Fibroblast of lung (primary cell): ENCODE measurements at places on chromosomes 16 and 17.

GRCh38 chr17:5027299-5027698 is 7.9 kb downstream of the SLC52A1 start:
- H3K36me3 ChIP-seq: peaks cover 5% of the 10 kb centered on the region
- H3K27me3 ChIP-seq: no peaks in the 10 kb centered on the region
- DNase-seq: no peak
- H3K4me3 ChIP-seq: no peak overlapping the region
- no peak overlapping the region for H3K27ac ChIP-seq

GRCh38 chr17:8125947-8126490 is 2.1 kb upstream of the HES7 start:
- peaks cover 5% of the 10 kb centered on the region for H3K4me1 ChIP-seq
- peak overlapping the region; percentile 90 for H3K4me3 ChIP-seq
- H3K27me3 ChIP-seq: no peaks in the 10 kb centered on the region
- peak; percentile 34 for DNase-seq
- H3K36me3 ChIP-seq: no peaks in the 10 kb centered on the region

- peaks cover 25% of the 10 kb centered on the region for H3K36me3 ChIP-seq
- no peaks in the 10 kb centered on the region for H3K27me3 ChIP-seq
- no peak overlapping the region for H3K27ac ChIP-seq
- peaks cover 35% of the 10 kb centered on the region for H3K4me1 ChIP-seq
- no peak overlapping the region for H3K4me3 ChIP-seq
Measured at GRCh38 chr17:42403150-42403549, 14.9 kb upstream of the STAT3 start.

GRCh38 chr17:1972487-1973160 is 52.5 kb downstream of the RTN4RL1 start:
- no peak for DNase-seq
- no peaks in the 10 kb centered on the region for H3K36me3 ChIP-seq
- no peak overlapping the region for H3K27ac ChIP-seq
- no peak overlapping the region for H3K4me3 ChIP-seq
- peaks cover 18% of the 10 kb centered on the region for H3K27me3 ChIP-seq

DNA sequence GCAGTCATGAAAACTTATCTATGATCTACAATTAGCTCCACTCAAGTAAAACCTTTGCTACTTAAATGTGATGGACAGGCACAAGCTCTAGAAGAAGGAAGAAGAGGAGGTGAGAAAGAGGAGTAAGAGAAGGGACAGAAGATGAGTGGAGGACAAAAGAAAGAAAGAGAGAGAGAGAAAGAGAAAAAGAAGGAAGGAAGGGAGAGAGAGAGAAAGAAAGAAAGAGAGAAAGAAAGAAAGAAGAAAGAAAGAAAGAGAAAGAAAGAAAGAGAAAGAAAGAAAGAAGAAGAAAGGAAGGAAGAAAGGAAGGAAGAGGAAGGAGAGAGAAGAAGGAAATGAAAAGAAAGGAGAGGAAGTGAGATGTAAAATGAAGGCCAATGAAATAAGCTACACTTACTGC is 2.2 kb upstream of the KRTAP9-3 start:
- H3K4me3 ChIP-seq: no peak overlapping the region
- H3K27ac ChIP-seq: no peak overlapping the region
- DNase-seq: no peak
- no peaks in the 10 kb centered on the region for H3K27me3 ChIP-seq
- no peaks in the 10 kb centered on the region for H3K4me1 ChIP-seq

- no peaks in the 10 kb centered on the region for H3K36me3 ChIP-seq
- H3K4me3 ChIP-seq: no peak overlapping the region
- peaks cover 9% of the 10 kb centered on the region for H3K4me1 ChIP-seq
- H3K27ac ChIP-seq: no peak overlapping the region
- peaks cover 28% of the 10 kb centered on the region for H3K27me3 ChIP-seq
Measured at GRCh38 chr17:38420518-38420917, 7.7 kb upstream of the ARHGAP23 start.

- H3K4me1 ChIP-seq: peaks cover 28% of the 10 kb centered on the region
- H3K27ac ChIP-seq: no peak overlapping the region
- H3K36me3 ChIP-seq: no peaks in the 10 kb centered on the region
- no peak for DNase-seq
- H3K27me3 ChIP-seq: no peaks in the 10 kb centered on the region
Measured at GRCh38 chr17:83200751-83201150, 121.3 kb downstream of the METRNL start.

- no peaks in the 10 kb centered on the region for H3K27me3 ChIP-seq
- H3K36me3 ChIP-seq: no peaks in the 10 kb centered on the region
- no peak overlapping the region for H3K4me3 ChIP-seq
- H3K4me1 ChIP-seq: no peaks in the 10 kb centered on the region
Measured at GRCh38 chr17:65457183-65457582, 104.3 kb downstream of the AXIN2 start.

DNA sequence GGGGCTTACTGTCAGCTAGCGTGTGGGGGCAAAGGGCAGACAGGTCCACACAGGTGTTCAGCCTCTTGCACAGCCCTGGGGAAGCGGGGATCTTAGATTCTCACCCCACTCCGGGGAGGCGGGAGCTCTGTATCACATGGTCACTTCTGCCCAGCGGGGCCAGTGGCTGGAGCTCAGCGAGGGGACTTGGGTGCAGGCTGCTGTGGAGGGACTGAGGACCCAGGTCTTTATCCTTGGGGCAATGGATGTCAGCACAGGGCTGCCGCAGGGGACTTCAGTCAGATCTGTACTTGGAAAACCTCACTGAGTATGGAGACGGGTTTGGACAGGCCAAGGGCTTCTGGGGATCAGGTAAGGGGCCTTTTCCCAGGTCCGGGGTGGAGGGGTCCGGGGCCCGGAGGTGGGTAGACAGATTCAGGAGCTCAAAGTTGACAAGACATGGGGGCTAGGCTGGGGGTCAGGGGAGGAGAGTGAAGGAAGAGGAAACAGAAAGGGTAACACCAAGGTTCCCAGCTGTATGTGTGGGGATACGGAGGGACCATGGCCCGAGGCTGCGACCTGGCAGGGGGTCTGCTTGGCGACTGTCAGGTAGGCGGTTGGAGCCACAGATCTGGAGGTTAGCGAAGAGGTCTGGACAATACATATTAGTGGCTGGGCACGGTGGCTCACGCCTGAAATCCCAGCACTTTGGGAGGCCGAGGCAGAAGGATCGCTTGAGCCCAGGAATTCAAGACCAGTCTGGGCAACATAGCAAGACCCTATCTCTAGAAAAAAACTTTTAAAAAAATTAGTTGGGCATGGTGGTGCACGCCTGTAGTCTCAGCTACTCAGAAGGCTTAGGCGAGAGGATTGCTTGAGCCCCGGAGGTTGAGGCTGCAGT is 15.1 kb upstream of the BAIAP2 start:
- DNase-seq: no peak
- H3K27me3 ChIP-seq: no peaks in the 10 kb centered on the region
- no peak overlapping the region for H3K4me3 ChIP-seq
- H3K36me3 ChIP-seq: no peaks in the 10 kb centered on the region

DNA sequence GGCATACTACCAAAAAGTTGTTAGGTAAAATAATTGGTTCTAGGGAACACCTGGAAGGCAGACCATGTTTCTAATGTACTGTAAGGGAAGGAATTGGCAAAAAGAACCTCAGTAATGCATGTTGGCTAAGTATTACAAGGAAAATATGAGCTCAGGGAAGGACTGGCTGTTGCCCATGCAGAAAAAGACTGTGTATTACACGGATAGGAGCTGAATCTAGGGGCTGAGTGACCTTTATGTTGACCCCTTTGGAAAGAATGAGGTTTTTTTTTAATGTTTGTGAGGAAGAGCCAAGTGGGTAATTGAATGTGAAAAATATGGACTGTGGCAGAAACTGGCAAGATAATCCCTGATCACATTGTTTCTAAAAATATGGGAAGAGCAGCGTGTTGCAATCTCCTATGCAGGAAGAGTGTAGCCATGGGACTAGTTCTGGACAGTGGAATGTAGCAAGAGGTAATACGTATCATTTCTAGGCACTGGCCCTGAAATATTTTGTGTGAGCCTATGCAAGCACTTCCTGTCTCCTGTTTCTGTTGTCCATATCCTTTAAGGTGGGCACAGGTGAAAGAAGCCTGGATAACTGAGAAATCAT is 95.1 kb upstream of the CNTNAP4 start:
- no peaks in the 10 kb centered on the region for H3K27me3 ChIP-seq
- H3K36me3 ChIP-seq: no peaks in the 10 kb centered on the region
- no peaks in the 10 kb centered on the region for H3K4me1 ChIP-seq
- no peak for DNase-seq
- no peak overlapping the region for H3K4me3 ChIP-seq
- H3K27ac ChIP-seq: no peak overlapping the region

DNA sequence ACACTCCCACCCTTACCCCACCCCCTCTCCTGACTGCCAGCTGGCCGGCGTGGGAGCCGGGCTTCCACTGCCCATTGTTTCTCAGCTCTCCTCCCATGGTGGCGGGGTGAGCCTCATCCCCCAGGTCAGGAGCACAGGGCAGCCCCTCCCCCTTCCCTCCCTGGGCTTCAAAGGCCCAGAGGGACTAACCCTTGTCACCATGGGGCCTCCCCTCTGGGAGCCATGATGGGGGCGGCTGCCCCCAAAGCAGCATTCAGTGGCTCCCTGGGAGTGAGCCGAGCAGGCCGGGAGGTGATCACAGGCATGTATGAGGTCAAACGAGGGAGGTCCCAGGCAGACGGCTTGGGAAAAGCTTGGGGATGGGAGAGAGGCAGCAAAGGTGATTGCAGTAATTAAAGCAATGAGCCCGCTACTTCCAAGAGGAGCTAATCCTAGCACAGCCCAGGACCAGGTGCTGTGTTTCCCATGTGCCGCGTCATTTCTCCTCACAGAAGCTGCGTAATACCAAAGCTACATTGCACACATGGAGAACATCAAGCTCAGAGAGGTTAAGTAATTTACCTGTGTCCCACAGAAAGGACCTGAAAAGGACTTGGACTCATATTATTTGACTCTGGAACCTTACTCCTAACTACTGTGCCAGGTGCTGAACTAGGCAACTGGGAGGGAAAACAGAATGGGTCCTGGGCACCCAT is 24.5 kb downstream of the CDK5RAP3 start:
- H3K4me3 ChIP-seq: no peak overlapping the region
- H3K4me1 ChIP-seq: peaks cover 2% of the 10 kb centered on the region

GRCh38 chr16:23320693-23321092 is 18.6 kb downstream of the SCNN1B start:
- no peaks in the 10 kb centered on the region for H3K27me3 ChIP-seq
- H3K4me1 ChIP-seq: no peaks in the 10 kb centered on the region
- DNase-seq: no peak
- H3K4me3 ChIP-seq: no peak overlapping the region
- H3K27ac ChIP-seq: no peak overlapping the region

- H3K27ac ChIP-seq: no peak overlapping the region
- H3K36me3 ChIP-seq: no peaks in the 10 kb centered on the region
- no peak for DNase-seq
- no peak overlapping the region for H3K4me3 ChIP-seq
- H3K4me1 ChIP-seq: peaks cover 4% of the 10 kb centered on the region
Measured at GRCh38 chr17:59327121-59327980, 4.1 kb upstream of the YPEL2 start.

GRCh38 chr16:70298988-70299938 is at the start of gene DDX19B:
Gene DDX19B, plus strand, starts transcription at chr16:70299186. Its CDS starts 112 bp downstream, at chr16:70299298.
- no peaks in the 10 kb centered on the region for H3K36me3 ChIP-seq
- no peaks in the 10 kb centered on the region for H3K27me3 ChIP-seq
- H3K4me3 ChIP-seq: peak within 1 kb of the TSS; percentile 94
- DNase-seq: peak; percentile 72
- peaks cover 4% of the 10 kb centered on the region for H3K4me1 ChIP-seq

DNA sequence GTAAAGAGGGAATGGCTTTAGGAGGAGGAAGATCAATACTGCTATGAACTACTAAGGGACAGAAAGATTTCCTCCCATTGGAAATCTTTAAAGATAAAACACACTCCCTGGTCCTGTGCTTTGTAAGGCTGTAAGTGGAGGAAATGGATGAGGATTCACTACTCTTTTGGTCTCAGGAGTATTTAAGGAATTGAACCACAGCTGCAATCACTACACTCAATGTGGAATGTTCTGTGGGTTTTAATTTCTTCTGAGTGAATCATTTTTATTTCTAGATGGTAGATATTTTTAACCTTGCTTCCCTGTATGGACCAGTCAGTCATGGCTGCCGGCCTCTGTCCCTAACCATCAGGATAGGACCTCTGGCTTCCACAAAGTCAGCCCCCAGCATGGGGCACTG is 65.6 kb downstream of the SDR42E1 start:
- H3K27ac ChIP-seq: no peak overlapping the region
- DNase-seq: no peak
- H3K4me3 ChIP-seq: no peak overlapping the region
- peaks cover 4% of the 10 kb centered on the region for H3K4me1 ChIP-seq
- H3K36me3 ChIP-seq: no peaks in the 10 kb centered on the region

DNA sequence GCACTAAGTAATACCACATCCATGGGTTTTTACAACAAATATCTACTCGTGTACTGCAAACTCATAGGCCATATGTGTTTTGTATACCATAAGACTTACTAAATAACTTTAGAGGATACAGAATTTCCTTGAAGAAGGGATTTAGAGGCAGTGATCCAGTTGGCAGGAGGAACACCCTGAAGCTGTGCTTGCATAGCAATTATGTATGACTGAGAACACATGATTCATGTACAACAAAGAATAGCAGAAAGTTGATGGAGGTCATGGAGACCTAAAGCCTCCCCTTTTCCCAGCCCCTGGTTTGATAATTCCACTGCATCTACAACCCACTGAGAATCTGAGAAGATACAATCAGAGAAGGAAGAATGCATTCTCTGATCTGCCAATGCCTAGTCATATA is 83.8 kb upstream of the PMFBP1 start:
- peaks cover 8% of the 10 kb centered on the region for H3K4me1 ChIP-seq
- DNase-seq: peak; percentile 4
- H3K36me3 ChIP-seq: no peaks in the 10 kb centered on the region
- no peaks in the 10 kb centered on the region for H3K27me3 ChIP-seq

GRCh38 chr16:16092925-16093627 is 130.2 kb downstream of the ABCC6 start:
- DNase-seq: peak; percentile 71
- peaks cover 27% of the 10 kb centered on the region for H3K4me1 ChIP-seq
- no peak overlapping the region for H3K4me3 ChIP-seq
- H3K27ac ChIP-seq: peak overlapping the region; percentile 16
- H3K27me3 ChIP-seq: no peaks in the 10 kb centered on the region

DNA sequence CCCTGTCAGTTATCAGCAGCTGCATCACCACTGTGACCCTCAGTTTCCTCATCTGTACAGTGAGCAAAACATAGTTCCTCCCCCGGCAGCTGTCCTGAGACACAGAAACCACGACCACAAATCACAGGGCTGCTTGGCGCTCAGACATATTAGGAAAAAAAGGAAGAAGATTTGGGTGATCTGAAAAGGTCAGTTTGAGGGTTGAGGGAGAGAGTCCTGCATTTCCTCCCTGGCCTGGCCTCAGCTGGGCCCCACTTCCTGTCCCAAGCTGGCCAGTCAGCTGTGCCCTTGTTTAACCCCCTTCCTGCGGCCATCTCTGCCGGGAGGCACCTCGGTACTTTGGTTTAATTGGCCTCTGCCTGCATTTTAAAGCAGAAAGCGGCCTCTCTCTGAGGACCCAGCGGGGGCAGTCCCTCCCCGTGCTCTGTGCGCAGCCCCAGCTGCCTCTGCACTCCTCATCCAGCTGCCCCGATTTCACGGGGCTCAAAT is 24.0 kb upstream of the CIBAR2 start:
- H3K4me3 ChIP-seq: no peak overlapping the region
- H3K27me3 ChIP-seq: no peaks in the 10 kb centered on the region
- DNase-seq: no peak
- H3K4me1 ChIP-seq: peaks cover 16% of the 10 kb centered on the region
- no peaks in the 10 kb centered on the region for H3K36me3 ChIP-seq

GRCh38 chr16:68844211-68844564 is 857 bp downstream of the TANGO6 start:
- H3K4me1 ChIP-seq: no peaks in the 10 kb centered on the region
- H3K36me3 ChIP-seq: no peaks in the 10 kb centered on the region
- DNase-seq: no peak
- no peaks in the 10 kb centered on the region for H3K27me3 ChIP-seq
- H3K27ac ChIP-seq: peak overlapping the region; percentile 81

GRCh38 chr16:667780-668518 is at the start of gene RHOT2:
Gene RHOT2, plus strand, starts transcription at chr16:668132. Its CDS starts 68 bp downstream, at chr16:668200.
- DNase-seq: peak; percentile 88
- peak within 1 kb of the TSS; percentile 73 for H3K27ac ChIP-seq
- peaks cover 7% of the 10 kb centered on the region for H3K4me1 ChIP-seq
- peaks cover 38% of the 10 kb centered on the region for H3K36me3 ChIP-seq
- H3K27me3 ChIP-seq: no peaks in the 10 kb centered on the region
- H3K4me3 ChIP-seq: peak within 1 kb of the TSS; percentile 90
